CD4-positive, alpha-beta T cell treated with Interleukin-15 for 1 hour (primary cell): ENCODE measurements at places on chromosomes 7 and 10.

DNA sequence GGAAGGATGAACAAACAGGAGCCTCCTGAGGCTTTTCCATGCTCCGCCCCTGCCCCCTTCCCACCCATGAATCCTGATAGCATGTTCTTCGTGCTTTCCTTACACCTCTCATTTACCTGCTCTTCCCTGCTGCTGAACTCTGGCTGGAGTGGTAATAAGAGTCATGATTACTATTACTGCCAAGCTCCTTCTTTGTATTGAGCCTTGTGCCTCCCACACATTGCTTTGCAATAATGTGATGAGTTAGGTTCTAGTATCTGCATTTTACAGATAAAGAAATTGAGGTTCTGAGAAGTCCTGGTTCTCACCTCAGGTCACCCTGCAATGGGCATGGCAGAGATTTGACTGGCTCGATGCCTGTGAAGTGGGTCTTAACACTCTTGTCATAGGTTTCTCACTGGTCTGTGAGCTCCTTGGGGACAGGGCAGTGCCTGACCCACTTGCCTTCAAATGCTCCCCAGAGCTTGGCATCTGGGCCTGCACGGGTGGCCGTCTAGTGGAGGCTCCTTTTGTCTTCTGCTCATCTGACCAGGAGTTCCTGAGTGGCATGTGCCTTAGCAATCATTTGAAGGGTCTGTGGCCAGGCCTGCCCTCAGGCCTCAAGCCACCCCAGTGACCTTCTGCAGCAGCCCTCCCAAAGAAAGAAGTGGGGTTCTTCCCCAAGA, 309.2 kb upstream of the ZMIZ1 start:
- no peak for DNase-seq

DNA sequence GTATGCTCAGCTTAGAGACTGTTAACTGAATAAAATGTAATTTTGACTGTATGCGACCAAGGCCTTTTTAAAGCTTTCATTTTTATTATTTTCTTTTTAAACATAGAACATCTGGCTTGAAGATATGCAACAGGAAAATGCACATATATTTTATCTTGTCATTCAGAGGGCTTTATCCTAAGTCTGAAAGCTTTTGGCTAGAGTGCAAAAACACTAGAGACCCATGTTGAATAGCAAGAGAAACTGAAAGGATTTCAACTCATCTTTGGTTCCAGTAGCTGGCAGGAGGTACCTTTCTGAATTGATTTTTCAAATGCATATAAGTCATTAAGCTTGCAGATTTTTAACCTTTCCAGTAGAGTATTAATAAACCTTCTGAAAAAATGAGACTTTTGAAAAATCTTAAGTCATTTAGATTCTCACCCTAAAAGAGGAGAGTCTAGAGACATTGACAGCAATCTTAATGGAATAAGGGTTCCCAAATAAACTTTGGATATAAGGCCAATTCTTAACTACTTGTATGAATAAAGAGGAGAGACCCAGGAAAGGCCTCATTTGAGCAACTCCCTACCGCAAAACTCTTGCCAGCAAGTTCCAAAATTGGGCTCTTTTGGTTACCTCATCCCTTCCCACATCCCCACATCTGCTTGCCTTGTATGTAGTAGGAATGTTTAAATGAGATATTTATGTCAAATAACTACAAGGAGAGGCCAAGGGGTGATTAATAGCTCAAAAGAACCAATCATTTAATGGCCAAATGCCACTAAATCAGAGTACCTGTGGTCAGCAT, 454.4 kb downstream of the HTR7 start:
- DNase-seq, result no peak

GRCh38 chr7:34851431-34851830, 185.9 kb downstream of the DPY19L1 start:
- DNase-seq, result no peak

GRCh38 chr10:69463886-69464285, 12.6 kb downstream of the TSPAN15 start:
- DNase-seq, result no peak

DNA sequence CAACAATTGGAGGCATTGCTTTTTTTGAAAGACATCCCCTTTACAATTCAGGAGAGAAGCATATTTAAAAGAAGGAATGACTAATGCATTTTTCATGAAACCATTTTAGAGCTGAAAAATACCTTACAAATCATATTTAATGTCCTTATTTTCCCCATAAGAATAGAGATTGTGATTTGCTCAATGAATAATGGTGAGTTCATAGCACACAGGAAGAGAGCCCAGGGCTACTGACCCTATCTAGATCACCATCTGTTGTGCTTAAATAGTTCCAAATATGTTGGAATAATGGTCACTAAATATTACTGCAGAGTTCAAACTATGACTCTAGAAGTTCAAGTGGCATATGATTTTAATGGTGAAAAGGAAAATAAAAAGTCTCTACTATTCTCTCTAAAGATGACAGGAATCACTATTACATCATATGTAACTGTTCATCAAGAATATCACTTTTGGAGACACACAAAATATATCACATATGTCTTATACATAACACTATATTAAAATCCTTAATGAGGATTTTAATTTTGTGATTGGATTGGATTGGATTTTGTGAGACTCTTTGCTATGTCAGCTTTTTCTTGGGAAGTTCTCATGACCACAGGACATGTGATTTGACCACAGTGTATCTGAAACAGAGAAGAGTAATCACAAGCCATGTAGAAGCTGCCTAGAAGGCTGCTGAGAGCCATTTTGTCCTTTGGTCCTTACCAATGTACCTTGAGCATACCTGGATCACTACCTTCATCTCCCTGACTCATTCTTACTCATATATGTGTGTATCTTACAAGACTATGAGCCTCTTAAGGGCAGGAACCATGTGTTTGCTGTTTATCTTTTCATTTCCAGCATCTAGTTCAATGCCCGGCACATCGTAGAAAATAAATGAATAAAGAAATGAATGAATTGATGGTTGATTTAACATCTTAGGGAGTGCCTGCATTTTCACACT, 26.4 kb downstream of the SLC16A9 start:
- no peak for DNase-seq

DNA sequence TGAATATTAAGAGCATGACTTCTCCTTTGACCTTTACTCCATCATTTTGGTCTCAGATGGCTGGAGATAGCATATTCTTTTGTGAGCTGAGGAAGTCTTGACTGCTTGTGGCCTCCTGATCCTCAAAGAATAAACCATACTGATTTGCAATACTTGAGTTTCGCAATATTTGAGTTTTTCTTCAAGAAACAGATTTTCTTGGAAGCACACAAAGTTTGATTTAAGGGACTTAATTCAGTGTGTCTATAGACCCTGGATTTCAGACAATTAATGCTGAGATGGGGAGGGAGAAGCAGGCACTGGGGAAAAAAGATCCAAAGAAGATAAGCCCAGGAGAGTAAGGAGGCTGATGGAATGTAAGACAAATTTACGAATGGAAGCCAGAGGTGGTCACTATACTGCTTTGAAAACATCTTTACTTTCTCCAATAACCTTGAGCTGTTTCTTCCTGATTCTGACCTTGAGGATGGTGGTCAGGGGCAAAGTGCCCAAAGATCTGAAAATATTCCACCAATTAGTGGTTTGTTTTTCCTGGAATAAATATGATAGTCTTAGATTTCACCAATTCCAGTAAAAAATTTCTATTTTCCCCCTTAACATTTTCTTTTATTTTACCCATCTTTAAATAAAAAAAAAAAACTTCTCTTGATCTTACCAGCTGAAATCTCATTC, 7.5 kb downstream of the EPDR1 start:
- no peak for DNase-seq
